ENCODE measurements at places on chromosomes 1 and 21.
A peak's percentile ranks its signal among the peaks of the same experiment; 100 is the strongest.

DNA sequence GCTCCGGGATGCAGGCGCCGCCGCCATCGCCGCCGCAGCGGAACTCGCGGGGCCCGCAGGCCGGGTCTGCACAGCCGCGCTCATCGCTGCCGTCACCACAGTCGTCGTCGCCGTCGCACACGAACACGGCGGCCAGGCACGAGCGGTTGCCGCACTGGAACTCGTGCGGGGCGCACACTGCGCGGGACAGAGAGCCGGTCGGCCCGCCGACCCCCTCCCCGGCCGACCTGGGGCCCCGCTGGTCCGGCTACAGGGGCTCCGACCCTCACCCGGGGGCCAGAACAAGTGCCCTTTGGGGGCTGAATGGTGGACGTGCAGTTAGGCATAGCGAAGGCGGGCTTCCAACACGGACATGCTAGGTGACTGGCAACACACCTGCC lies 38.6 kb upstream of the MAGOH start:
- no peak for DNase-seq

GRCh38 chr1:226217273-226217672 lies 6.2 kb upstream of the MIXL1 start:
- DNase-seq = peak; percentile 9

DNA sequence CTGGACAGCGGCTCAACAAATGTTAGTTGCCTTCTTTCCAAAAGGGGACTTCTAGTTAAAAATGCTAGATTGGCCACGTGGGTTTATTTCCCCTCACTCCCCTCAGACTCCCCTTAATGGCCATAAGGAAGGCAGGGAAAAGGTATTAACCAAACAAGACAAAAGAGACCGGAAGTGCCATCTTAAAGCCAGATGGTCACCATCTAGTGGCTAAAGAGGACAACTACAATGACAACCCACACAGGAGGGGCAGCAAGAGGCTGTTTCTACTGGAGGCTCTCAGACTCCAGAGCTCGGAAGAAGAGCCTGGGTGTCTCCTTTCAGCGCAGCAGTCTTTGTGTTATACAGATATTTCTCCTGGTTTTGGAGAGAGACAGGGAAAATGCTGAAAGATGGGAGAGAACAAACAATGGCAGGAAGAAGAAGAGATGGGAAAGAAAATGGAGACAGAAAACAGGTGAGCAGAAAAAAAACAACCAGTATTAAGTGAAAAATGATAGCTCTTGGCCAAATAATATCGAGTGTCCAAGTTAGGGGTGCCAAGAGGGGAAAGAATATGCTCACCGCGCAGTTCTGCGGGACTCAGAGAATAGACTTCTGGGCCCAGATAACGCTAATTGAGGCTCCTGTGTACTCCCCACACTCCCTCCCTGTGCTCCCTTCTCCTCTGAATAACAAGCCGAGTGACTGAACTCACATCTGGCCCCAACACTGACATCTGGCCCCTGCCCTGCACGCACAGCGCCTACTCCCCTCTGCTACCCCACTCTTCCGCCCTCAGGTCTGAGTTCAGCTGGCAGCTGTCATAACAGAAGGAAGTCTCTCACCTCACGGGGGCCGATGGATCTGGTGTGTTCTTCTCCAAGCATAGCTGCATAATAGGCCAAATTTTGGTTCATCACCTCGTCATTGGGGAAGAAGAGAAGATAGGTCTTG lies 9.6 kb downstream of the P3H1 start:
- peak; percentile 58 for DNase-seq

- peak; percentile 61 for DNase-seq
Observed at GRCh38 chr1:62462370-62462769, 25.5 kb downstream of the USP1 start.

DNA sequence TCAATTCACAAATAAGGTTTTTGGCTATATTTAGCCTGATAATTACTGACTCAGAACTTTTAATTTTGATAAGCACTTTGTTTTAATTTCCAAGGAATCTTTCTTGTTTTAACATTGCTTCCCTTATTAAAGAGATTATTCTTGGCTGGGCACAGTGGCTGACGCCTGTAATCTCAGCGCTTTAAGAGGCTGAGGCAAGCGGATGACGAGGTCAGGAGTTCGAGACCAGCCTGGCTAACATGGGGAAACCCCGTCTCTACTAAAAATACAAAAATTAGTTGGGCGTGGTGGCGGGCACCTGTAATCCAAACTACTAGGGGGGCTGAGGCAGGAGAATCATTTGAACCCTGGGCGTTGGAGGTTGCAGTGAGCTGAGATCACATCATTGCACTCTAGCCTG lies 13.8 kb downstream of the ALG14 start:
- DNase-seq = no peak

DNA sequence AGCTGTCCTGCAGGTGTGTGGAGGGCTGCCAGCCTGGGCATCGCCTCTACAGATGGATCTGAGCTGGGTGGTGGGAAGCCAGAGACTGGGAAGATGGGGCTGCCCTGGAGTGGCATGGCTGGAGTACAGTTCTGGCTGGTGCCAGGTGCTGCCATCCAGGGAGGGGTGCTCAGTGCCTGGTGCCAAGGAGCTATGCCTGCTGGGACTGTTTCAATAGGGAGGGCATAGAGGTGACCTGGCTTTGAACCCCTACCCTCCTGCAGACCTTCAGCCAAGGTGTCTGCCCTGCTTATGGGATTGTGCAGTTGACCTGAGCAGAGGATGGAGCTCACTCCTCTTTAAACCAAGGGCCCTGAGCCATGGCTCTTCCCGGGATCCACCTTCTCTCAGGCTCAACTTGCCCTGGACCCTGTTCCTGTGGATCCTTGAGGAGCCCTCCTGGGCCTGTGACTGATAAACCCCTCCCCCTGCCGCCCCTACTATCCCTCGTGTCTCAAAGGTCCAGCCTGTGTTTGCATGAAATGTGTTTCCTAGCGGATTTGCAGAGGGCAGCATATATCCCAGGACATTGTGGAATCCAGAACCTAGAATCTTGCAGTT lies 48.7 kb downstream of the PTPRU start:
- DNase-seq = no peak

DNA sequence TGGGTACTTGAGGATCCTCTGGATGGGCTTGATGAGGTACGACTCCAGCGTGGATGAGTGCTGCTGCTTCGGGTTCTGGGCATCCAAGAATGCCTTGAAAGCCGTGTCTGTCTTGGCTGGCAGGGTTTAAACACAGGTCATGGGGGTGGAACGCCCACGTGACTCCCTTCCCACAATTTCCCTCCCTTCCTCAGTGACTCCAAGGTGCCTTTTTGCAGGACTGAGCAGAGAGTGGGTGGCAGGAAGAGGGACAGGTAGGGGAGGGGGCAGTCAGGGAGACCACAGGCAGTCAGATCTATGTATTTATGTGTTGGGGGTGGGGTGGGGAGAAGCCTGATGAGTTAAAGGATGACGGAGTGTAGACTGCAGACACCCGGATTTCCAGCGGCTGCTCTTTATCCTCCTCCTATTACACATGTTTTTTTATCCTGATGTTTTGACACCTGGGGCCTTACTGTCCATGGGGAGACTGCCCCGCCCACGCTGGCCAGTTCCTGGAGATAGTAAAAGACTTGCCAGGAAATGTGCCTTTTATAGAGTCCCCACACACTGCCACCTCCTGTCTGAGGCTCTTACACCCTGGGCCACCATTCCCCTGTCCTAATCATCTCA lies 103.2 kb upstream of the KRTAP19-8 start:
- no peak for DNase-seq

GRCh38 chr1:116122955-116123757 lies 12.0 kb downstream of the MAB21L3 start:
- DNase-seq = peak; percentile 85

DNA sequence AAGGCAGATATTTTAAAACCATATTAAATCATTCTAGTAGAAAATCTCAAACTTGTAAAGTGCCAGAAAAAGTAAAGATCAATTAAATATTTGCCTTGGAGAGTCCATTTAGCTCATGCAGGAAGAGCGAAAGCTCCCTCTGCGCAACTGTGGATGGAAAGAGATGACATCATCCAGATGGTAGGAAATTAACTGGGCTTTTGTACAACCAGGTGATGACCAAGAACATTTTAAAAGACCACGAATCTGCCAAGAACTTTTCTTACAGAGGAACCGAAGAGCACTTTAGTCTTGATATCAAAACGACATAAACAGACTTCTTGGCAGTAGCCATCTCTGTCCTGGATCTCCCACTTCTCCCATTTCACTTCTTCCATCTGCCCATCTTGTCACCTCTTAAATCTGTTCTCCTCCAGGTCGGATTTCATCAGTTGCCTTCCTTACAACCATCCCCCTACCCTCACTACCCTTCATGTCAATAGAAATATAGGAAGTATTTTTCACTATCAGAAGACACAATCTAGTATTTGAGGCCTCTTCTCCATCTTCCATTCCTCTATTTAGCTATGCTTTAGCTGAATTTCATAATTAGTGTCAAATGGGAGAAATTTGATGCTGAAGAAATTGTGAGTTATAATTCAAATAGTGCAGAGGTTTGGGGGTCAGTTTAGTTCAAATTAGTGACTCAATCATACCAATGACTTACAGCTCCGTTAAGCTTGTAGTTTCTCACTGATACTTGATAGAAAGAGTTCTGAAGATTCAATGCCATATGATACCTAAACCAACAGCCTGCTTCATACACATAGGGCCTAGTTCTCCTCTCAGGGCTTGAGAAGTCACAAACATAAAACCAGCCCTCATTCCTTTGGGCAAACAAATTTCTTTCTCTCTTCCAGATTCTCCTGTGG lies 22.0 kb upstream of the DNASE2B start:
- peak; percentile 30 for DNase-seq

GRCh38 chr1:109877776-109878175 lies 32.9 kb upstream of the CSF1 start:
- DNase-seq = no peak

DNA sequence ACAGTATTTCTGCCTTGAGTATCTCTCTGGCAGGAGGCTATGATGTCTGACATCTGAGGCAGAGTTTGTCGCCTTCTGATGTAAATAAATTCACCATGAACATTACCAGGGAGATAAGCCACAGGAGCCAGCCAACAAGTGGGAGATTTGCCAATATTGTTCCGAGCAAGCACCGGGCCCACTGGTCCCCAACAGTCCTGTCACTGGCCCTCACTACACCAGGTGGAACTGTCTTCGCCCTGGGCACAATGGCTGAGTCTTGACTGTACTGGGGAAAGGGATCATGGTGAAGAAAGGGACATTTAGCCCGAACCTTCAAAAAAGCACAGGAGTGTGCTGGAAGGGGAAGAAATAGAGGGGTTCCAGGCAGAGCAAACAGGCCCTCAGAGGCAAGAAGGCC lies 57.4 kb downstream of the HMGB4 start:
- no peak for DNase-seq

GRCh38 chr21:31190516-31190915 lies 152.2 kb upstream of the KRTAP19-8 start:
- DNase-seq = no peak

DNA sequence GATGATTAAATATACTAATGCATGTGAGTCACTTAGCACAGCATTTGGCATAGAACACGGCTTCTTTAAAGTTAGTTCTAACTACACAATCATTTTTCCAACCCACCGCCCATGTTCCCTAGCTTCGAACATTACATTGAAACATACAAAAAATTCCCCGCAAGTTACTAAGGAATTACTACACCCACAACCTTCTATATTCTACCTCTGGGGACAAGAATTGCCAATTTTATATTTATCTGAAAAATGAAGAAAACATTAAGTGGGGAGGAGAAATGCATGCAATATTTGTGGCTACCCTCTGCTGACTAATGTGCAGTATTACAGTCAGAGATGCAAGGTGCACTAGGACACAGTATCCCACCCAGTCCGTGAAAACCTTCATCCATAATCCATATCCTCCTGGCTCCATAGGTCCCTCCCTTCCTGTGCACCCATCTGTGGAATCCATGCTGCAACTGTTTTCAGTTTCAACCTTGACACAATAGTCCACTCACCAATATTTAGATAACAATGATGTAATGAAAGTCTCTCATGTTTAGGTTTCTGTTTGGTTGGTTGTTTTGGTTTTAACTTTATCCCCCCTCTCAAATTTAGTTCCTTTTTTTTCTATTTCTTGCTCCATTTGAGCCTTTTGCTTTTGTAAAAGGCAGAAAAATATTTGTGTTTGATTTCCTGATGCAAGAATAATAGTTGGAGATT lies 31.6 kb downstream of the RGS5 start:
- peak; percentile 48 for DNase-seq

- DNase-seq = peak; percentile 13
Observed at GRCh38 chr1:152050886-152051675, 14.3 kb upstream of the S100A11 start.

GRCh38 chr1:199612976-199613774 lies 414.3 kb upstream of the NR5A2 start:
- DNase-seq = peak; percentile 32

DNA sequence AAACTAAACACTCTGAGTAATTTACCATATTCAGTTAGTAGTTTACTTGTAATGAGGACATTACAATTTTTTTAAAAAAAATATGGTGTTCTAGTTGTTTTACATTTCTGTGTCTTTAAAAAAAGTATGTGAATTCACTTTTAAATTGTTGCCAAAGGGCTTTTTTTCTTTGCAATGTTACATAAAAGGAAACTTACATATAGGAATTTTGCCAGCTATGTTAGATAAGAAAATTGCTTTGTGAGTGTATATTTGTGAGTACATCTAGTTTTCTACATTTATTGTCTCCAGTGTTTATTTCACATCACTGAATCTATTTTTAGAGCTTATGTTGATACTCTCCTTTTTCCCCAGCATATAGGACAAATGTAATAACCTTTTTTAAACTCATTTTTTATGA lies 206.8 kb downstream of the GPR52 start:
- DNase-seq = no peak

DNA sequence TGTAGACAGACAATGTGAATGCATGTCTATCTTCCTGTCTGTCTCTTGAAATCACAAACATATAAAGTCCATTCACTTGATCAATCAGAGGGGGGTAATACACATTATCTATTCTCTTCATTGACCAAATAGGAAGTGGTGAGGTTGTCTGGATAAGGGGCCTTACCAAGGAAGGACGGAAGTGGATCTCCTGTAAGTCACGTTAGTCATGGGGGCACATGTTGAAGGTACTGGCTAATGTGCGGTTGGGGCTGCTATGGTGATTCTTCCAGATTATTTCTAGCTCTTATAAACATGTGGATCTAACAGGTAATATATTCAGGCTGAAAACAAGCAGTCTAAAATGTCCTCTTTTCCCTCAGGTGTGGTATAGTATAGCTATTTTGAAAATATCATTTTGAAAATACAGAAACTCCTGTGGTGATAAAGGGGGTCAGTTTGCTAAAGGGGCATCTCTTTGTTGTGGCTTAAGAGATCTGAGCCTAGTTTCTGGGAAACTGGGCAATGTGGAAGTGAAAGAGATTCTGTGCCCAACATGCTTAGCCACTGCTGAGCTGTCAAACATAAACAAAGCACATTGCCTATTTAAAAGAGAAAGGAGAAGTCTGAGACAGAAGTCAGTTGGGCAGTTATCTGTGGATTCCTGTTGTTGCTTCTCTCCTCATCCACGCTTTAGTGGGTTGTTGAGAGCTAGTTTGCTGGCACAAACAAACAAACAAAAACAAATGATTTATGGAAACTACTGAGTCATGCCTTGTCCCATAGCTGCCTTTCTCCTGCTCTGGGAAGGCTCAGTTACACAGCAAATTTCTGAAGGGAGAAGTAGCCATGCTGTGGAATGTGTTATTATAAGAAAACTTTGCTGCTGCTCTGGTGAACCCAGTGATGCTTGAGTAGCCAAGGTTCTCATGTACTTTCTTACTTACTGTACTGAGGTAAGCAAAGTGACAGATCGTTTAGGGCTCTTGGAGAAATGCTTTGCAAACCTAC lies 166.9 kb downstream of the HLX start:
- DNase-seq = peak; percentile 34

- DNase-seq = no peak
Observed at GRCh38 chr1:3563125-3563524, 48.2 kb downstream of the MEGF6 start.
